Osteocyte (in vitro differentiated cells): ENCODE measurements at places on chromosomes 3 and 15.
A peak's percentile ranks its signal among the peaks of the same experiment; 100 is the strongest.

DNA sequence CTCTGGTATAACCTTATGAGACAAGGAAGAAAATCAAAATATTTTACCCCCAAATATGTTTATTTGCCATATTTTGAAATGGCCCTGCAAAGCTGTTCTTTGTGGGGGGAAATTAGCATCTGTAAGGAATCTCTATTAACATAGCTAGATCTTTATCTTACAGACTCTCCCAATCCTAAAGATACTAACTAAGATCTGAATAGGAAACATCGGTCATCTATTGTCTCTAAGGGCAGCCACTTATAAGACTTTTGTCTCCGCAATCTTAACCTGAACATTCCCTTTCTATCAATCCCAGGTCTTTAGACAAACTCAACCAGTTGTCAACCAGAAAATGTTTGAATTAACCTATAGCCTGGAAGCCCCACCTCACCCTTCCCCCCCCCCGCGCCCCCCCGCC is 21.2 kb downstream of the UMPS start:
- H3K4me3 ChIP-seq = no peak overlapping the region
- H3K4me1 ChIP-seq = no peaks in the 10 kb centered on the region
- H3K36me3 ChIP-seq = peaks cover 2% of the 10 kb centered on the region
- no peak overlapping the region for H3K27ac ChIP-seq

DNA sequence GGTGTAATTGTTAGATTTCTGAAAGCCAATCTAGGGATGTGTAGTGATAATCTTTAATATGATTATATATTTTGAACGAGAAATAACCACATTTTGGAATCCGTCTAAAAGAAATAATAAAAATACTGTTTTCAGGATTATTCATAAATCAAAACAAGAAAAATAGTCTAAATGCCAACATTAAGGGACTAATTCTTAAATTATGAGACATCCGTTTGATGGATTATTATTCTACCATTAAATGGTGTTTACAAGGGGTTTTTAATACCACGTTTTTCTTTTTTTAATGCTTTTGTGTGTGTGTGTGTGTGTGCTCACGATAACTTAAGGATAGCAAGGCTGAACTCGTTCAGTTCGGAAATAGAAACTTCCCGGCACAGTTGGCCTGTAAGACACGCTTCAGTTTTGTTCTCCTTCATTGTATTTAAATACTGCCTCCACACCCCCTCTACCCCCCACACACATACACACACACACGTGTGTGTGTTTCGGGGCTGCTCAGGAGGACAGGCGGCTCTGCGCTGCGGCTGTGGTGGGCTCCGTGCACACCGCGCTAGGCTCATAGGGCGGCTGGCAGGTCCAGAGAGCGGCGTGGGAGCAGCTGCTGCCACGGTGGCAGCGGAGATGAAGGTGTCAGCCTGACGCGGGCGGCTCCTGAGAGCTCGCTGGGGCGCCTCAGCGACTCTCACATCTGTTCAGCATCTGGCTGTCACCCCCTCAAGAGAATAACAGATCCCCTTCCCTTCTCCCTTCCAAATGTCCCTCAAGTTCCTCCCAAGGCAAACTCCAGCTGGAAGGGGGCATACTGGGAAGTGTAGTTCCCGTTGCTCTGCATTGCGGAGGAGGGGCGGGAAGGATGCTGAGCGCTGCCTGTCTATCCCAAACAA is 23.0 kb upstream of the ANP32A start:
- peaks cover 3% of the 10 kb centered on the region for H3K4me1 ChIP-seq
- no peak for DNase-seq
- peak overlapping the region; percentile 71 for H3K4me3 ChIP-seq
- peaks cover 70% of the 10 kb centered on the region for H3K27me3 ChIP-seq
- H3K27ac ChIP-seq = no peak overlapping the region
- H3K36me3 ChIP-seq = no peaks in the 10 kb centered on the region

- peaks cover 10% of the 10 kb centered on the region for H3K36me3 ChIP-seq
- H3K27me3 ChIP-seq = no peaks in the 10 kb centered on the region
- peaks cover 29% of the 10 kb centered on the region for H3K4me1 ChIP-seq
- DNase-seq = peak; percentile 51
- H3K4me3 ChIP-seq = no peak overlapping the region
Observed at GRCh38 chr3:32469151-32469874, 33.3 kb downstream of the CMTM6 start.

DNA sequence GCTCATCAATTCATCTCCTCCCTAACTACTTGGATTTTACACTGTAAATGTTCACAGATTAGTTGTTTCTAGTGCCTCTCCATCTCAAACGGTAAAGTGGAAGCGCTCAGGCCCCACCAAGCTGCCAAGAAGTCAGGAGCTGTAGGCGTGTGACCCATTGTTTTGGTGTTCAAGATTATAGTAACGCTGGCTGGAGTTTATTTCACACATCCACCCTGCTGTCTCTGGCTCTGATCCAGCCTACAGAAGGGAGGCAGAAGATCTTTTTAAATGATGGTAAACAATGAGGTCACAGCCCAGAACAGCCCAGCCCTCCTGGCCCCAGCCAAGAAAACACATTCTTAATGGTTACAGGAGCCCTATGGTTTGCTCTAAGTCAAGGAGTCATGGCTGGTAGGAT is 25.7 kb upstream of the GALNT15 start:
- H3K4me1 ChIP-seq = peaks cover 26% of the 10 kb centered on the region
- H3K27me3 ChIP-seq = no peaks in the 10 kb centered on the region
- no peak overlapping the region for H3K4me3 ChIP-seq
- peak overlapping the region; percentile 15 for H3K27ac ChIP-seq
- DNase-seq = no peak

GRCh38 chr15:84914909-84915605 is 30.6 kb downstream of the SLC28A1 start:
- peak overlapping the region; percentile 92 for H3K27ac ChIP-seq
- H3K27me3 ChIP-seq = no peaks in the 10 kb centered on the region
- DNase-seq = no peak
- peaks cover 44% of the 10 kb centered on the region for H3K4me1 ChIP-seq
- H3K36me3 ChIP-seq = no peaks in the 10 kb centered on the region

- DNase-seq = peak; percentile 84
- H3K4me1 ChIP-seq = peaks cover 74% of the 10 kb centered on the region
- H3K27me3 ChIP-seq = no peaks in the 10 kb centered on the region
- H3K27ac ChIP-seq = peak overlapping the region; percentile 96
- peak overlapping the region; percentile 42 for H3K4me3 ChIP-seq
Observed at GRCh38 chr3:99410789-99411311, 227.5 kb upstream of the COL8A1 start.

GRCh38 chr3:129121016-129121791 is 400 bp downstream of the RAB43 start:
- peaks cover 33% of the 10 kb centered on the region for H3K4me1 ChIP-seq
- peak overlapping the region; percentile 88 for H3K27ac ChIP-seq
- H3K27me3 ChIP-seq = no peaks in the 10 kb centered on the region
